ENCODE measurements at places on chromosomes 11 and 22.

DNA sequence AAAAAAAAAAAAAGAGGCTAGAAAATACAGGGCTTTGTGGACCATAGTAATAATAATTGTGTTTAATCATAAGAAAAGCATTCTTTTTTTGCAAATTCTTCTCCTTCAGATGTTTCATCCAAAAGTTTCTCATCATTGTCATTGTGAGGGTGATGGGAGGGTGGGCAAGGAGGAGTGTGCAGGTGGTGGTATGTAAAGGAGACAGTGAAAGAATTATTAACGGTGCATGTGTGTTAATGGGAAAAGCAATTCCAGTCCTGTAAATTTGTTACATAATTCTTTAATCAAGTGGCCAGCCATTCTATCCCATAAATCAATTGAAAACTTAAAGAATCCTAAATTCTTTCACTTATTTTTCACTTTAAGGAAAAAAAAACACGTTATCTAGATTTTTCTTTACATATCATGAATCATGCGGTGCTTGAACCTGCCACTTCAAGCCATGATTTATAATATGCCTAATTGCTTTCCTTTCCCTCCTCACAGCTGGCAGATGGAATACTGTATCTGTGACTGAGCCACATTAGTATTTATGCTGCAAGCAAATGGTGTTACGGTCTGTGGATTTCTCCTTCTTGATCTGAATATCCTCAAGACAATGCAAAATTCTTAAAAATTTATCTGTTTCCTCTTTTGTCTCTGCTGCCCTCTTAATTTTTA, 318.5 kb downstream of the JRKL start:
- peak; percentile 56 for DNase-seq

GRCh38 chr11:112408517-112408916, 147.9 kb upstream of the PLET1 start:
- no peak for DNase-seq

DNA sequence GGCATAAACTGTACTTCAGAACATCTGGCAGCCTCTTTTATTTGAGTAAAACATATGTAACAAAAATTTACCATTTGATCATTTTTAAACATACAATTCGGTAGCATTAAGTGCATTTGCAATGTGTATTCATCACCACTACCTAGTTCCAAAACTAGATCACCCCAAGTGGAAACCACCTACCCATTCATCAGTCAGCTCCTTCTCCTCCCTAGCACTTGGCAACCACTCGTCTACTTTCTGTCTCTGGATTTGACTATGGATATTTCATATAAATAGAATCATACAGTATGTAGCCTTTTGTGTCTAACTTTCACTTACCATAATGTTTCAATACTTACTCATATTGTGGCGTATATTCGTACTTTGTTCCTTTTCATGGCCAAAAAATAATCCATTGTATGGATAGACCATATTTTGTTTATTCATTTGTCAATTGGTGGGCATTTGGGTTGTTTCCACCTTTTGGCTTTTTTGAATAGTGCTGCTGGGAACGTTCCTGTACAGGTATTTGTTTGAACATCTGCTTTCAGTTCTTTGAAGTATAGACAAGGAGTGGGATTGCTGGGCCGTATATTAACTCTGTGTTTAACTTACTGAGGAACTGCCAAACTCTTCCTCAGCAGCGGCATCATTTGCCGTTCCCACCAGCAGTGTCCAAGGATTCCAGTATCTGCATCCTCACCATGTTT, 27.2 kb upstream of the ADORA2A start:
- DNase-seq = no peak

DNA sequence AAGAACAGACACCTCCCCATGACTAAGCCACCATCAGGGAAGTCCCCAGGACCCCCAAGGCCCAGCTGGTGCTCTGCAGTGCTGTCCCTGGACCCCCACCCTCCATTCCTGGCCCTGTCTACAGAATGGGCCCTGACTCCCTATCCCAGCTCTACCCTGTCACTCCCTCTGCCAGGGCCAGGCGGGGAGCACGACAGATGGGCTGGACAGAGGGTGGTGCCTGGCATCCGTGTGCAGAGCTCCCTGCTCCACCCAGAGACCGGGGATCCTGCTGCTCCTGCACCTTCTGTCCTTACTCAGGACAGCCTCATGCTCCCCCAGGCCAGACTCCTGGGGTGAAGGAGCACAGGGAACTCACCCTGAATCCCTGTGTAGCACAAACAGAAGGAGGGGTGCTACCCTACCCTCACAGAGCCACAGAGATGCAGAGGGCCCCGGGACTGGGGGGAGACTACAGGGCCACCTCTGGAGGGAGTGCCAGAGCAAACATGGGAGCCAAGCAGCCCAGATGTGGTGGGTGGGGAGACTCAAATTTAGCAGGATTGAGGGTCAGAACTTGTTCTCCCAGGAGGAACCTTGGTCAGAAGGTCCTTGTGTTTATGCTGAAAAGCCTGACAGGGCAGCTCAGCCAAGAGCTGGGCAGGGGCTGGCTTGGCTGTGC, 2.0 kb downstream of the ARVCF start:
- DNase-seq = no peak

DNA sequence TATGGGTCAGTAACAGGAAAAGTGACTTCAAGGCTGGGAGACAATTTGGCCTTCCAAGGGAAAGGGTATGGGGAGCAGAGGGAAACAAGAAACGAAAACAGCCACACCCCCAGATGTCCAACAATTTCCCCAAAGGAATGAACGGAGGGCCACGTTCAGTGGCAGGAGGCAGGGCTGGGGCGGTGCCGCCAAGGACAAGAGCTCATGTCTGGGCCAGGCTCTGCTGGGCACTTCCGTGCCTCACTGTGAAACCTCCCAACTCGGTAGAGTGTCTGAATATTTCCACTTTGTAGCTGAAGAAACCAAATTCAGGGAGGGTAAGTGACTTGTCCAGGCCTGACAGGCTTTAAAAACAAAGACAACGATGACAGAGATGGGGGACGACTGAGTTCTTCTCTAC, 11.9 kb downstream of the IFT27 start:
- DNase-seq = no peak

- DNase-seq = no peak
Observed at GRCh38 chr11:64867748-64868462, 10.5 kb downstream of the EHD1 start.

DNA sequence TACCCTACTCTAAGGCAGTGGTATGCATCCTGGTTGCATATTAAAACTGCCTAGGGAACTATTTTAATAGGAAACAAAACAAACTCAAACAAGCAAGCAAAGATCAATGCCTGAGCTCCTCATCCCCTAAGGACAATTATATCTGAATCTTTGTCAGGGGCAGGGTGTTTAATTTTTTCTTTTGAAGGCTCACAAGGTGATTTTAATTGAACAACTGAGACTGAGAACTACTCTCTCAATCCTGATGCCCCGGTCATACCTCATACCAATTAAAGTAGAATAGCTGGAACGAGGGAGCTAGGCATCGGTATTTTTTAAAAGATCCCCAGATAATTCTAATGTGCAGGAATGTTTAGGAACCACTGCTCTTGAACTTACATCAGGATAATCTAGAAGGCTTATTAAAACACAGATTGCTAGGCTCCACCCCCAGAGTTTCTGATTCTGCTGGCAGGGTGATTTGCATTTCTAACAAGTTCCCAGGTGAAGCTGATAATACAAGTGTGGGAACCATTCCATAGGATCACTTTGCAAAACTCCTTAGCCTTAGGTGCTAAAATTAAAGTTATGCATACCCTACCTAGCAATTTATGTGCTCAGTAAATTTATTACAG, 416.5 kb downstream of the GUCY1A2 start:
- no peak for DNase-seq

DNA sequence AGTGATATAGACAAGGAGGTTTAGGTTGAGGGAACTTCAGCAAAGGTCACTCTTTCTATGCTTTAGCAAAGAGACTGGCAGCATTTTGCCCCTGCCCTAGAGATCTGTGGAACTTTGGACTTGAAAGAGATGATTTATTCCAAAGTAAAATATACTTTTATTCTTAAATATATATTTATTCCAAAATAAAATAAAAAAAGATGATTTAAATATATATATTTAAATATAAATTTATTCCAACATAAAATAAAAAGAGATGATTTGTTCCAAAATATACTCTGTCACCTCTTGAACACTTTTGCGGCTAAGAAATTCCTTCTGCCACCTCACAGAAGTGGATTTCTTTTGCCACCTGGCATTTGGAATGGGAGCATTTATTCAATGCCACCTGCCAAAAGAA, 521.3 kb upstream of the CHORDC1 start:
- no peak for DNase-seq

GRCh38 chr11:70732881-70733196, 334.5 kb downstream of the CTTN start:
- DNase-seq = no peak

- no peak for DNase-seq
Observed at GRCh38 chr22:32044913-32045312, 1.9 kb downstream of the SLC5A1 start.

GRCh38 chr11:115736146-115736545, 231.9 kb upstream of the CADM1 start:
- no peak for DNase-seq

DNA sequence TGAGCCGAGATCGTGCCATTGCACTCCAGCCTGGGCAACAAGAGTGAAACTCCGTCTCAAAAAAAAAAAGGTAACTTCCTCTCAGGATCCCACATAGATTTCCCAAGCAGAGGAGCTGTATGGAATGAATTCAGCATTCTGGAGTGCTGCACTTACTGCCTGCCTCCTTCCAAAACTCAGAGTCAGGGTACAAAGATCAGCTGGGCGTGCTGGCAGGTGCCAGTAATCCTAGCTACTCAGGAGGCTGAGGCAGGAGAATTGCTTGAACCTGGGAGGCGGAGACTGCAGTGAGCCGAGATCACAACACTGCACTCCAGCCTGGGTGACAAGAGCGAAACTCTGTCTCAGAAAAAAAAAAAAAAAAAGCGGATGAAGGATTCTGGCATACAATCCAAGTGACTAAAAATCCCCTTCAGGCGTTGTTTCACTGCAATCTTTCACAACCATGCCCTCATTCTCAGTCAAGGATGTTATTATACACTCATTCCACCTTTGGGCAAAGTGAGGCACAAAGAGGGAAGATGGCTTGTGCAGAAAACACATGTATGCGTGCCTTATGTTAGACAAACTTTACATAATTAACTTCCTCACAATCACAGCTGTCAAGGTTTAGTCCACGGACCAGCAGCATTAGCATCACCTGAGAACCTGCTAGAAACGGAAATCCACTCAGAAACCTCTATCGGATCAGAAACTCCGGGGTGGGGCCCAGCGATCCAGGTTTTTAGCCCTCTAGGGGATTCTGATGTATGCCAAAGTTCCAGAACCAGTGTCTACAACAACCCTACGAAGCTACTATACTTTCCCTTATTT, 1.1 kb upstream of the NOL12 start:
- DNase-seq = no peak

DNA sequence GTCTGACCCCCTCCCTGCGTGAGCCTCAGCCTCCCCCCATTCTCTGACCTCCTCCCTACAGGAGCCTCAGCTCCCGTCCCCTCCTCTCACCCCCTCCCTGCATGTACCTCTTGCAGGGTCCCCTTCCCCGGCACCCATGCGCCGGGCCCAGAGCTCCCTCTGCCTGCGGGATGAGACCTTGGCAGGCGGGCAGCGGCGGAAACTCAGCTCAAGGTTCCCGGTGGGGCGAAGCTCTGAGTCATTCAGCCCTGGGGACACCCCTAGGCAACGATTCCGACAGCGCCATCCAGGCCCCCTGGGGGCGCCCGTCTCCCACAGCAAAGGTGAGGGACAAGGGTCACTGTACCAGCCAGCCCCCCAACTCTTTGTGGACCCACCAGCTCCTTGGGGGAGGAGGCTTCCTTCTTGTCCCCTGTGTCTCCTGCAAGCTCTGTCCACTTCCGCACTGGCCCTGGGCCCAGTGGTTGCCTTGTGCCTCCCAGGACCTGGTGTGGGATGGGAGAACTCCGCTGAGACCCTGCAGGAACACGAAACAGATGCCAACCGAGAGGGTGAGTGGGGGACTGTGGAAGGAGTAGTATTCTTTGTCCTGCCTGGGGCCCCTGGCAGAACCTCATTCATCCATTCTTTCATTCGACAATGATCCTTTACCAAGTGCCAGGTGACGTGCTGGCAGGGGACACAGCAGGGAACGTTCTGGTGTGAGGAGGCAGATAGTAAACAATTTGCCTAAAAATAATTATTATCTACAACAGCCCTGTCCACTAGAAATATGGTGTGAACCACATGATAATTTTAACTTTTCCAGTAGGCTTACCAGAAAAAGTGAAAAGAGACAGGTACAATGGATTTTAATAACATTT, 3.7 kb upstream of the RPS6KA4 start:
- peak; percentile 76 for DNase-seq

DNA sequence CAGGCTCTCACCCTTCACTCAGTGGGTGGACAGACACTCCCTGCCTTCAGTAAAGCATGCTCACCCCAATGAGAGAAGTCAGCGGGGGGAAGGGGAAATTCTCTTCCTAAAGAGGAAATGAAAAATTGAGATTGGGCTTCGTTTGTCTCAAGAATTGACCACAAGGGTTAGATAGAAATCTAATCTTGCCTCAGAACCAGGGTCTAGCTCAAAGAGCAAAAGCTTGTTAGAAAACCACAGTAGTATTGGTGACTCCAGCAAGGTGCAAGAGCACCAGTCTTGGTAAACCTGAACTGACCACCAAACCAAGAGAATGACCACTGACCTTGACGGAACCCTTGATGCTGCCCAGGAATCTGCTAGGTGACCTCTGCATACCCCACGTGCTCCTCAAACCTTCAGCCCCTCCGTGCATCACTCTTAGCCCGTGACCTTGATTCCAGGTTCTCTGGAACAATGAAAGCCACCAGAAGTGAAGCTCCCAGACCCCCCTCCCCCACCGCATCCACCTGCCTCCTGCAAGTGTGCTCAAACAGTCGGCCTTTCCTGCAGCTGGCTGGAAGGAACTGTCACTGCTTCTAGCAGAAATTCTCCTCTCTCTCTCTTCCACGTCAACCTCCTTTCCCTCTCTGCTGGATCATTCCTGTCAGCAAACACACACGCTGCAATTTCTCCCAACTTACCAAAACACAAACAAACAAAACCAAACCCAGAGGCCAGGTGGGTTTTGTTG, 3.1 kb upstream of the TMA7B start:
- DNase-seq = peak; percentile 78

- DNase-seq = no peak
Observed at GRCh38 chr11:126938718-126939117, 61.9 kb downstream of the KIRREL3 start.

GRCh38 chr11:76670485-76671236, at the start of gene LRRC32:
Gene LRRC32, minus strand, starts transcription at chr11:76670747. Its CDS starts 4,793 bp downstream, at chr11:76665954.
- no peak for DNase-seq

DNA sequence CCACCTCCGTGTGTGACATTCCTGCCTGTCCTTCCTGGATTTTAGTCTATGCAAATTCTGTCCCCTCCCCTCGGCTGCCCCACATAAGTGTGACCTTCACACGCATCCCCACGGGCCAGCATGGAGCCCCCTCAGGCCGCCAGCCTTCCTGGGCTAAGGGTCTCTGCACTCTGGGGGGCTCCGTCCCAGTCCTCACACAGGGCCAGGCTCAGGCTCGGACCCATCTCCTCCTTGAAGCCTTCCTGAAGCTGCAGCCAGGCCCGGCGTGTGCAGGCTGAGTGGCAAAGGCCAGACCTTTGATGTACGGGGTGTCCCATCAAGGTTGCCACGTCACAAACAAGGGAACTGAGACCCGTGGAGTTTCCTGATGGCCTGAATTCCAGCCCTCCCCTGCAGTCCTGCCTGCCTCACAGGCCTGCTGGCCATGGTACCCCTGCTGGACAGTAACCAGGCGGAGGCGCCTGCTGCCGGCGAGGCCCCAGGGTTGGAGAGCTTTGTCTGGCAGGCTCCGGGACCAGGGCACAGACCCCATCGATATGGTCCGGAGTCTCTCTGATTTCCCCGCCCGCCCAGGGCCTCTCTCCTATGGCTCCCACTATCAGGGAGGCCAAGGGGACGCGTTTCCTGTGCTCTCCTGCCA, 791.7 kb downstream of the BRD1 start:
- DNase-seq = no peak

- no peak for DNase-seq
Observed at GRCh38 chr11:60777572-60777971, 7.6 kb upstream of the MS4A10 start.

Measured in SHP77 (cell line).